ENCODE measurements at places on chromosomes 2 and 18. TPM values are rescaled to one million over a fixed set of nuclear protein-coding genes. Genes with fewer than 3 reads are reported as not detected.

Gene GPR17
- 0.14 TPM for polyA plus RNA-seq

Gene FN1
- 16.0 TPM for polyA plus RNA-seq

Gene BCL2
- 4.1 TPM for polyA plus RNA-seq

Gene AMER3
- polyA plus RNA-seq = not detected

Gene GCG
- not detected for polyA plus RNA-seq

Gene FOXD4L1
- 0.19 TPM for polyA plus RNA-seq

Gene APOB
- polyA plus RNA-seq = 0.04 TPM

Gene CTLA4
- polyA plus RNA-seq = 0.10 TPM

Gene REG3G
- polyA plus RNA-seq = 0.23 TPM

DNA sequence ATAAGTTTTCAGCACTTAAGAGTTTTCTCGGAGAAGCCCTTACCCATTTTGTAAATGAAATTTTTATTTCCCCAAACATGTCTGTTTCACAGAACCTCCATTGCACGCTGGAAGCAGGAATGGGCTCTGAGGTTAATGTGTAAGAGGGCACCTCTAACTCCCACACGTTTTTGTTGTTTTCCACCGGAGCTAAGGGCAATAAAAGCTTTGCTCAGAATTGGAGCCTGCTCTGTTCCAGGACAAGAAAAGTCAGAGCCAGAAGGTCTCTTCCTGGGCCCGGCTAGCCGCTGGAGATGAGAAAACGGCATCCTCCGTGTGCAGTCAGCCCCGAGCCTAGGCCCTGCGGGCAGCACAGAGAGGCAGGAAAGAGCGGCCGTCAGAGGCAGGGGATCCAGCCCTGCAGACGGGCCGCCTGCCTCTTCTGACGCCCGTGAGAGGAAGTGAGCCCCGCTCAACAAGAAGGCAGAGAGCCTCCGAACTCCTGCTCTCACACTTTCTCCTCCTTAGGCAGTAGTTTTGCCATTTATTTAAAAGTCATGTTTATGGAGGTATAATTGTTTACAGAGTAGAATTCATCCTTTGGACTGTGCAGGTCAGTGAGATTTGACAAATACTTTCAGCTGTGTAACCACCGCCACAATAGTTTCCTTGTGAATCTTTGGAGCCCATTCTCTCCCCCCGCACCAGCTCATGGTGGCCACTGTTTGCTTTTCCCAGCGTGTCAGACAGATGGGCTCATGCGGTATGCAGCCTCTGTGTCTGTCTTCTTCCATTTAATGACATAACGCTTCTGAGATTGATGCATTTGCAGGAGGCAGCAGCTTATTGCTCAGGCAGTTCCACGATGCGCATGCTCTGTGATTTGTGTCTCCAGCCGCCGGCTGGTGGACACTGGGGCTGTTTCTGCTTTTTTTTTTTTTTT, 117.3 kb downstream of the GALR1 start:
- no peak for DNase-seq

DNA sequence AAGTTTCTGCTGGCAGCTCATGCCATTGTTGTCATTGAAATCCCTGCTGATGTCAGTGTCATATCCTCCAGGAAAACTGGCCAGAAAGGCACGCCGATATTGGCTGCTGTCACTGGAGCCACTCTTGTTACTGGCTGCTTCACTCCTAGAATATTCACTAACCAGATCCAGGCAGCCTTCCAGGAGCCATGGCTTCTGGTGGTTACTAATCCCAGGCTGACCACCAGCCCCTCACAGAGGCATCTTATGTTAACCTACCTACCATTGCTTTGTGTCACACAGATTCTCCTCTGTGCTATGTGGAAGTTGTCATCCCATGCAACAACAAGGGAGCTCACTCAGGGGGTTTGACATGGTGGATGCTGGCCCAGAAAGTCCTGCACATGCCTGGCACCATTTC, 27.0 kb upstream of the MTX2 start:
- DNase-seq = no peak

DNA sequence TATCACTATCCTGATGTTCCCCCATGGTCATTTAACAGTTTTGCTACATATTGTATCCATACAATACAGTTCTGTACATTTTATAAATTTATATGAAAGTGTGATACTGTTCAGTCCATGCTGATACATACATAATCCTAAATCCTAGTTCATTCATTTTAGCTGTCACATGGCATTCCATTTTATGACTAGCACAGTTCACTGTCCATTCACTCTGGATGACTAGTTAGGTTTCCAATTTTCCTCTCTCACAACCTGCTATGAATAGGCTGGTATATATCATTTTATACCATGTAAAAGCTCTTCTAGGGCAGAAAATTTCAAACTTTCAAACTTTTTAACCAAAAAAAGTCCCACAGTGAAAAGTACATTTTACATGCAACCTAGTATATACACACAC, 15.2 kb downstream of the SMAD2 start:
- DNase-seq = no peak

DNA sequence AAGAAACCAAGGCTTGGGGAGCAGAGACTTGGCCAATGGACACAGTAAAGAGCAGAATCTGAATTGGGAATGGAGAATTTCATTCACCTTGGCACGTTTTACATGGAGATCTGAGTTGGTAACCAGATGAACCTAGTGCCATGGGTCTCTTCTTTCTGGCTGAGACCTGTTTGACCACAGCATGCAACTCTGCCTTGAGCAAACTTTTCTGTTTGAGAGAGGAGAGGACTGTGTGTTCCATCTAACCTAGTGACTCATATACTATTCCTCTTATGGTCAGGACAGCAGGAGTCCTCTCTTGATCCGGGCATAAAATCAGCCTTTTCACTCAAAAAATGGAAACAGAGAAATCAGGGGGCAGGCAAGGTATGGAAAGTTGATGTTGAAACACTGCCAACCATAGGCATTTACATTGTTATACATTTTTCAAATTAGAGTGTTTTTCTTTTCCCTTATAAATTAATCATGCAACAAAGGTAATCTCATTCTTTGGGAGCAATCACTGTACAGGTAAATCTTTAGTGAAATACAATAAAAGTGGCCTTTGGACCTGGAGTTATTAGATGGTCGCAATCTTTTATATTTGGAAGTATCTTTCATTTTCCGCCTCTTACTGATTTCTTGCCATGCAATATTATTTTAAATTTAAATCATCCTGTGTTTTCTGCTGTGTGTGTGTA, 86.7 kb downstream of the NRP2 start:
- DNase-seq = no peak

GRCh38 chr2:43224571-43225092, 1.8 kb downstream of the ZFP36L2 start:
- peak; percentile 71 for DNase-seq

- no peak for DNase-seq
Measured at GRCh38 chr2:216109962-216110614, 940 bp downstream of the XRCC5 start.

DNA sequence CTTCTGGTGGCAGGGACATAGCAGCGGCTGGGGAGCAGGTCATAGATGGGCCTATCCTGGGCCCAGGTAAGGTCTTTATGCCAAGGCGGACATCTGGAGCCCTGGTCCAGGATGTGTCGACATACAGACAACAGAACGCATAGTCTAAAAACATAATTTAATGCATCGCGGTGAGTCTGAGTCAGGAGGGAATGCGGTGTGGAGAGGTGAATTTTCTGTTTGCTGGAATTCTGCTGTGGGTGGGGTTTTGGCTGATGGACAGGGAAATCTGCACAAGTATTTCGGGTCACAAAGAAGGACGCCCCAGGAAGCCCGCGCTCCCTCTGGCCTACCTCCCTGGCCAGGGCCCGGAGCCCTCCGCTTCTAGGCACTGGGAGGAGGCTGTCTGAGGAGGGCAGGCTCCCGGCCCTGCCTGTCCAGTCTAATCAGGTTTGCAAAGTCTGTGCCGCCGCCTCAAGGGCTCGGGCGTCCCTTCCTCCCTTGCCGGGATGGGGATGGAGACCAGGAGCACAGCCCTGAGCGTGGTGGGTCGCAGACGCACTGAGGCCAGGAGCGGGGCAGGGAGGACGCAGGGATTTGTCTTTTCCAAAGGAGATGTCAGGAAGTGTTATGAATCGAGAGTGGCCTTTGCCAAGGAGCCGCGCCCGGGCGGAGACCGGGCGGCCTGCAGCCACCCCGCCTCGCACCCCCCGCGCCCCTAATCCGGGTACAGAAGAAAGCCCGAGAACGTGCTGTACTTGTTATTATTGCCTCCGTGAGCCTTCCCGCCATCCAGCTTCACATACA, 2.3 kb downstream of the C1QL2 start:
- DNase-seq = no peak

- DNase-seq = no peak
Measured at GRCh38 chr18:61127714-61128467, 205.3 kb upstream of the CDH20 start.

DNA sequence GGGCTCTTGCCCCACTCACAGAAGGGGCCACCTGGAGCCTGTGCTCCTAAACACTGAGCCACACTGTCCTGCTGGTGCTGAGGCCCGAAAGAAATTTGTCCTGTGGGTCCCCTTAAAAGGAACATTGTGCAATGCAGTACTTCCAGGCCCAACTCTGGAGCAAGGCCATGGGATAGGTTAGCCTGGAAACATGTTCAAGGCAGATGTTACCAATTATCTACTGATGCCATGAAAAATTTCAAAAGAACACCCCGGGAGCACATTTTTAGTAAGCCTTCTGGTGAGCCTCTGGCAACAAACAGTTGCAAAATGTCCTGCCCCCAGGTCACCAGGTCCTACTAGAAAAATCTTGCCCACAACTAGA, 12.3 kb upstream of the PTMA start:
- DNase-seq = peak; percentile 84

DNA sequence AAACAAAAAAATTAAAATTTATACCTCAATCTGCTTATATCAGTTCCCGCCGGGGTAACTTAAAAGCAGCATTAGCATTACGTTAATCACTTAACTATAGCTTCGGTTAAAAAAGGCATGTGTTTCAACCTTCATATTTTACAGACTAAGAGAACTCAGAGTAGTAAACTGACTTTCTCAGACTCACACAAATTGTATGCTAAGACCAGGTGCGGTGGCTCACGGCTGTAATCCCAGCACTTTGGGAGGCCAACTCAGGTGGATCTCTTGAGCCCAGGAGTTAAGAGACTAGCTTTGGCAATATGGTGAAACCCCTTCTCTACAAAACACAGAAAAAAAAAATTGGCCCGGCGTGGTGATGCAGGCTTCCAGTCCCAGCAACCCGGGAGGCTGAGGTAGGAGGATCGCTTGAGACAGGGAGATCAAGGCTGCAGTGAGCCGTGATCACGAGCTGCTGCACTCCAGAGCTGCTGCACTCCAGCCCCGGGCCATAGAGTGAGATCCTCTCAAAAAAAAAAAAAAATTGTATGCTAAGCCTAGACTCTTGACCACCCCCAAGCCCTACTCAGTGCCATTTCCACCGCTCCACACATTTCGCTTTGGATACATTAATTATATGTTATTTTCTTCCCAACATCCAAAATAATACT, 2.4 kb downstream of the HNRNPLL start:
- no peak for DNase-seq

DNA sequence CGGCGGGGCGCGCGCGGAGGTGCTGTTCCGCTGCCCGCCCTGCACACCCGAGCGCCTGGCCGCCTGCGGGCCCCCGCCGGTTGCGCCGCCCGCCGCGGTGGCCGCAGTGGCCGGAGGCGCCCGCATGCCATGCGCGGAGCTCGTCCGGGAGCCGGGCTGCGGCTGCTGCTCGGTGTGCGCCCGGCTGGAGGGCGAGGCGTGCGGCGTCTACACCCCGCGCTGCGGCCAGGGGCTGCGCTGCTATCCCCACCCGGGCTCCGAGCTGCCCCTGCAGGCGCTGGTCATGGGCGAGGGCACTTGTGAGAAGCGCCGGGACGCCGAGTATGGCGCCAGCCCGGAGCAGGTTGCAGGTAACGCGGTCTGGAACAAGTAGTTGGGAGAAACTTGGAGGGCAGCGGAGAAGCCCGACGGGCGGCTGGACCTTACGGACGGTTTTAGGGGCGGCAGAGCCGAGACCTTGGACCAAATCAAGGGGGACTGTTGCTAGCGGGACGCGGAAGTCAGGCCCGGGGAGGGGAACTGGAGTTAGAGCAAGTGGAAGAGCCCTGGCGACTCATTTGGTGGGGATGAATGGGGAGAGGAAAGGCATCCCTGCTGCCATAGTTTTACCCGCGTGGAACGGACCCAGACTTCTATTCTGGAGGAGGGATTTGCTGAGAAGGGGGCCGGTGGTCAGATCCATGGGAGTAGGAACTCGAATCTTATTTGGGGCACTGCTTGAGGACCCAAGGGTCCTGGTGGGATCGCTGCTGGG, 573 bp downstream of the IGFBP2 start:
- DNase-seq = peak; percentile 29

- DNase-seq = no peak
Measured at GRCh38 chr18:63999871-64000270, 30.0 kb downstream of the SERPINB8 start.

- no peak for DNase-seq
Measured at GRCh38 chr2:196801674-196802261, 2.3 kb upstream of the GTF3C3 start.

GRCh38 chr2:68404164-68404563, 39.1 kb downstream of the PLEK start:
- no peak for DNase-seq

GRCh38 chr18:58359218-58359617, 269.7 kb downstream of the ALPK2 start:
- no peak for DNase-seq

GRCh38 chr2:233849607-233850271, 4.6 kb downstream of the HJURP start:
- DNase-seq = no peak

- no peak for DNase-seq
Measured at GRCh38 chr2:138115666-138116065, 151.4 kb downstream of the HNMT start.

DNA sequence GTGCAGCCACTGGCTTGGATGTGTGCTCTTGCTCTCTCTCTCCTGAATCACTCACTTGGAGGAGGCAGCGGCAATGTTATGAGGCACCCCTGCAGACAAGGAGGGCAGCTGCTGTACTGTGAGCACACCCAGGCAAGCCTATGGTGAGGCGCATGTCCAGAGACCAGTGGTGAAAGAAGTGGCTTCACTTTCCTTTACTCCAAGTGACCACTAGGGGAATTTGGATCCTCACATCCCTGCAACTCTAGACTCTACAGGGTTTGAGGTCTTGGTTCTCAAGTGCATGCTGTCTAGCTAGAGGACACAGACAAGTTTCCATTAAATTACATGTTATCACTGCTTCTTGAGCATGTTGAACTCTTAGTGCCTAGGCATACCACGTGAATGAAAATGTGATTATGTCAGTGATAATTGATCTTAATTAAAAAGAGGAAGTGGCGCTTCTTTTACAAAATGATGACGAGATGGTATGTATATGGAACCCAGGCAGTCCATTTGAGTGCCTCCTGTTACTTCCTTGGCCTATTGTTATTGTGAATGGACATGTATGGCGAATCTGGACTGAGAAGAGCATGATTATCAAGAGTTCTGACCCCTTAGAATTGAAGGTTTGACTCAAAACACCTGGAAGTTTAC, 181.0 kb upstream of the CDH2 start:
- no peak for DNase-seq

Measured in psoas muscle (tissue), 8 donors.